ENCODE measurements at places on chromosomes 3 and 15.
A peak's percentile ranks its signal among the peaks of the same experiment; 100 is the strongest.

DNA sequence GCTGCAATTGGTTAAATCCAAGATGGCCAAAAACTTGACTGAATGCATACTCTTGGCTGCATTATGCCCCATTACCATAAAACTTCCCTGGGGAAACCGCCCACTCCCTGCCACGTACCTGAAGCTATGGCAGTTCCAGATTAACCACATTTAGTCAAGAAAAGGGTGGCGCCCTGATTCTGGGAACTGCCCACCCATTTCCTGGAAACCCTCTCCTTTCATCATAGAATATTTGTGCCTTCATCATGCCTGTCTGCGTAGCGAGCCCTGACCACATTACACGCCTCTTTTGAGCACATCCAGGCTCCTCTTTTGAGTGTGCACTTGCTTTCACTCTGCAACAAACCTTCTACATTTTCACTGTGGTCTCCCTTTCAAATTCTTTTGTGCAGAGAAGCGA is 5.2 kb downstream of the LINS1 start:
- no peak for DNase-seq

DNA sequence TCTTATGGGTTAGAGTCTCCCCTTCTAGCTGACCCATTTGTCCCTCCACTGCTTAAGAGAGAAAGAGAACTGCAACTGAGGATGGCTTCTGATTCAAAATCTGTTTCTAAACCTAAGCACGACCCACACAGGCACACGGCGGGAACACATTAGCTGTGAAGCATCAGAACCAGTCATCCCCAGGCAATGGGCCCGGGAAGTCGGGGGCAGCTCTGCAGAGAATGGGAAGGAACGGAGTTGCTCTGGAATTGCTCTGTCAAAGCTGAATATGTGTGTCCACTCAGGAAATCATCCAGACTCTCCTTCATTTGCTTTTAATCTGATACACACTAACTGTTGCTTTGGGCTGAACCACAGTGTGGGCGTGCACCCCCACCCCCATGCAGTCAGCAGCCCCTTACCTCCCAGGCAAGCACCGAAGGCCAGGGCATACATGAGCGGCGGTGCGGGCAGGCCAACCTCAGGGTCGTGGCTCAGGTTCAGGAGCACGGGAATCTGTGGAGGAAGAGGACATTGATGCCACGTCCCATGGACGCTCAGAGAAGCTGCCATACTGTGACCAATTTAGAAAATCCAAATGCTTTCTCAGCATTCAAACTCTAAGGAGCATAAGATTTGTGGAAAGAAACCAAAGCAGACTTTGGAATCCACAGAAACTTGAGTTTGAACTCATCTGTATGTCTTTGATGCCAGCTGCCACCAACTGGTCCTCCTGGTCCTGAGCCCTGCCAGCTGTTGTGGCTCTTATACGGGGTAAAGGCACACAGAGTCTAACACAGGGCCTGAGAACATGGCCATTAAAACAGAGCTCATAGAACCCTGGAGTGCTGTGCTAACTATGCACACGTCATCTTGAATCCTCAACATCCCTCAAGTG is 247.9 kb downstream of the OCA2 start:
- no peak for DNase-seq

DNA sequence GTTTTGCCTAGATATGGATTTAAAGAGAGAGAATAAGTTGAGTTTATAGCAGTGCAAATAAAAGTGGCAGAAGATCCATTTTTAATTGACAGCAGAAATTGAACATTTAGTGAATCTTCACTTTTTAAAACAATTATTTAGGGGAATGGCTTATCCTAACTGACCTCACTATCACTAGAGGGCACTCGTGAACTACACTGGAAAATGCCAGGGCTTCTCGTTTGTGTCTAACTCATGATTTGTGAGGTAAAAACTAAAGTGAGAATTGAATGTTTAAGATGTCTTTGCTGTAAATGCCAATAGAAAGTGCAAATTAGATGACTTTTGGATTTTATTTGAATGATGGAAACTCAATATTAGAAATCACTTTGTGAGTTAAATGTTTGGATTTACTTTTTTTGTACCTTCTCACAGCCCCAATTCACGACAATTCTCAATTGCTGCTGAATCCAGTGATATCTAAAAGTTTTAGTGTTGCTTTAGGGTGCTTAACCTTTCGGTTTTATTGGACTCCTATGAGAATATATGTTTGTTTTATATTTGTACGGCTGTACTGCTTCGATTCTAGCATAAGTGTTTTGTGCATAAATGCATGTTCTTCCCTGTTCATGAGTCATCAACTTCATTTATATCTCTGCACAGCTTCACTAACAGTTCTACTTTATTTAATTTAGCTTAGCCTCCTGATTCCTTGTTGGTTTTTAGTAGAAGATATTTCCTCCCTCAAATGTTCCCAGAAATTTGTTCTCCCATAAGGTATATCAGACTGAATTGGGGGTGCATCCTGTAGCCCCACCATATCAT is 462.1 kb downstream of the MFSD1 start:
- peak; percentile 67 for DNase-seq

DNA sequence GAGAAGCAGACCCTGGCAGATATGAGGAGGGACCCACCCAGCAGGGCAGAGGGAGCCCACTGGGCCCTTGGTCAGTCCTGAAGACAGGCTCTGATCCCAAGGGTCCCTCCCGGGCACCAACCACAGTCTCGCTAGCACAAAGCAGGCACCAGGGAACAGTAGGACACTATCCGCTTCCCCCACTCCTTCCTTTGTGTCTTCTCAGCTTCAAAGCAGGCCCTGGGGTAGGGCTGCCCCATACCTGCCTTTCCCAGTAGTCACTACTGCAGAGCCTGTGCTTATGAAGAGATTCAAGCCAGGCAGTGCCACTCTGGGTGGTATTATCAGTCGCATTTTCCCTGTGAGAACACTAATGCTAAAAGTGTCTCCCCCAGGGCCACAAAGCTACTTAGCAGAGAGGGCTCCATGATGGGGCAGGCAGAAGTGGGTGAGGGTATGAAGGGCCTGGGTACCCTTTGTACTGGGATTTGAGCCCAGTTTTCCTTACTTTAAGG is 32.7 kb downstream of the SRPRB start:
- no peak for DNase-seq

DNA sequence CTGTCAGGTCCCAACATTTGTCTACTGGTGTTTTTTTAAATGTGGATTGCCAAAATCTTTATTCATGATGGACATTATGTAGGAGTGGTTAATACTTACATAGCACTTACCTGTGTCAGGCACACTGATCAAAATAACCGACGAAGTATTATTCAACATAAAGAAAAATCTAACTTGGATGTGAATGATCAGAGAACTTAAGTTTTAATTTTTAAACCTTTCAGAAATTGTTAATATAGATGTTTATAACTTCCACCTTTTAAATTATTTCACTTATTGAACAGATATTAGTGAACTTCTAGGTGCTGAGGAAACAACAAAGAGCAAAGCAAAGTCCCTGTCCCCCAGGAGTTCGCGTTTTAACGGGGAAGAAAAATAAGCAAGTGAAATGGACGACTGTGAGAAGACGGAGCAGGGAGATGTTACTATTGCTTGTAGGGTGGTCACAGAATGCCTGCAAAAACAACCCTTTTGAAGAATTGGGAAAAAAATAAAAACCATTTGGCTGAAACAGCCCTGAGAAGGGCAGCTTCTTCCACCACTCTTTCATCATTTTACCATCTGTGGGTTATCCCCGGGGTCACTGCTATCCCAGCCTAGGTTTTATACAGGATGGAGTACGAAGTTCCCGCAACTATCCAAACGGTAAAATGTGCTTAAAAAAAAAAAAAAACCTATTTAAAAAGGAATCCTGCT is 915 bp upstream of the APH1B start:
- no peak for DNase-seq

DNA sequence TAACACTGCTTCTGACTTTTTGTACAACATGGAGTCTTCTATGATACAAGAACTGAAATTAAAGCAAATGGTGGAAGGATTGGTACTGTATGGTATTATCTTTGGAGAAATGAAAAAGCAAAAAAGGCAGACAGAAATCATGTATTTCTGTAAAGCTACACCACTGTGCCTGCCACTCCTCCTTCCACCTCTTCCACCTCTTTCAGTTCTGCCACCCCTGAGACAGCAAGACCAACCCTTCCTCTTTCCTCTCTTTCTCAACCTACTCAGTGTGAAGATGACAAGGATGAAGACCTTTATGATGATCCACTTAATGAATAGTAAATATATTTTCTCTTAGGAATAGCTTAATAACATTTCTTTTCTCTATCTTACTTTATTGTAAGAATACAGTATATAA is 57.0 kb downstream of the CD200 start:
- DNase-seq = no peak

GRCh38 chr3:41688595-41689380 is 273.1 kb downstream of the ULK4 start:
- no peak for DNase-seq

DNA sequence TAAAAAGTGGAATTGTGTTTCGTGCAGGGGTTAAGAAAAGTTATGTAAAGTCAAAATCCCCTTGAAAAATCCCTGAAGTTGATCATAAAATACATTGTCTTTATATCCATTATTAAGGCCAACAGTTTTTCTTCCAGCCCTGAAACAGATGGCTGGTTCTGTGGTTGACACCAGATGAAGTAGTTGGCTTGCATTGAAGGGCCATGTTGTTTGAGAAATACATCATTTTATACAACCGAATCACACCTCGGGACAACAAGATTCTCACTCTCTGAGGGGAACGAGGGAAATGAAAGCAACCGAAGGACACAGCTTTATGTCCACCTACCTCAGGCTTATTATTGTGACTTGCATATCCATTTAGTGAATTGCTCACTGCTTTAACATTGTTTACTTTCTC is 126.0 kb upstream of the MITF start:
- no peak for DNase-seq

GRCh38 chr3:188000361-188000861 is 153.5 kb upstream of the LPP start:
- peak; percentile 78 for DNase-seq

- DNase-seq = peak; percentile 66
These were observed 44.1 kb downstream of the TRANK1 start for GRCh38 chr3:36900474-36901443.

DNA sequence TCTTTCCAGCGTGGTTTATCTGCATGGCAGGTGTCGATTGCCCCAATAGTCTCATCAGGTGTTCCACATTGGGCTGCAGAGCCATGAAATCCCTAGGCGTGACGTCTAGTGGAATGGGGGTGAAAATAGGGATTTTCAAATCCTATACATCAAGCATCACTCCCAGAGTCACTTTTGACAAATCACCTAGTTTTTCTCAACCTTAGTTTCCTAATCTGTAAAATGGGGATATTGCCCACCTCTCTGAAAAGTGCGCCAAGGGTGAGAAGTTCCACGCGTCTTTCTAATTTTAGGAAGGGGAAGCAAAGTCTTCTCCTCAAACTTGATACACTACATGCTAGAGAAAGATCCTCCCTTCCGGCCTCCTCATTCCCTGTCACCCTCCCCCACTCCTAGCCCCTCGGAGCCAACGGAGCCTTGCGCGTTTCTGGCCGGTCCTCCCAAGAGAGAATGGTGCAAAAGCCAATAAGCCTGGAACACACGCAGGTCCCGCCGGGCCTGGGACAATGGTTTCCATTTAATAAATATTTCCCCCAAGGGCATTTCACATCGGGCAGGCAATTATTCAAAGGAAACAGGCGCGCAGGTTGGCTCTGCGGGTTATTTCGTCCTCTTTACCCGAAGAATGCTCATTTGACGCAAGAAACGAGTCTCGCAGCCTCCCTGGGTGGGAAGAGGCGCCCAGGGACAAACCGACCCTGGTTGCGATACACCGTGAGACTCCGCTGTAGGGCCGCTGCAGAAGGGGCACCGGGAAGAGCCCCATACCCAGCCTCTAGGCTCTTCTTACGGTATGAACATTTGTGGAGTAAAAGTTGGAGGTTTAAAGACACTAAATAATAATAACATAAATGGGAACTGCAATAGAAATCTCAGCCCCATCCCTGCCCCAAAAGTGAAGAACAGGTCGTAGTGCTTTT is 1.2 kb upstream of the SOX14 start:
- DNase-seq = no peak

DNA sequence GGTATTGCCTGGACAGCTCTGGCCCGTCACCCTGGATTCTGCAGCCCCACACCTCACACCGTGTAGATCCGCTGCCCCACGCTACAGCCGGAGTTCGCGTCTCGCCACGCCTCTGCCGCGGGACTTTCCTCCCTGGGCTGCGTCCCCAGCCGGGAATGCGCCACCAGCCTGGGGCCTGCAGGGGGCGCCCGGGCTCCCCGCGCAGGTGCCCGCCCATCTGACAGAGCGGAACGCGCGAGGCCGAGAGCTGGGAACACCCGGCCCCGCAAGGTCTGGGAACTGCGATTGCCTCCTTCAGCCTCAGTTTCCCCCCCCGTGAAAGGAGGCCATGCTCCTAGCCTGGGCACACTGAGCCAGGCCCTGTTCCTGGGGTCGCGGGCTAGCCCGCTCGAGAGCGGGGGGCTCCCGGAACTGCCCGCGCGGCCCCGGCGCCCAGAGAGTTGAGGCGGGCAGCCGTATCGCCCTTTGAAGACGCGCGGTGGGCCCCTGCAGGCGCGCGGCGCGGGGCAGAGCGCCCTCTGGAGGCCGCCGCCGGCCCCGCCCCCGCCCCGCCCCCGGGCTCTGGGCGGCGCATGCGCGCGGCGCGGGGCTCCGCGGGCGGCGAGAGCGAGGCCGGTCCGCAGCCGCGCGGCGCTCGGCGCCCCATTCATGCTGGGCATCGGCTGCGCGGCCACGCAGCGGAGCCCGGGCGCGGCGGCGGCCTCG is at the start of gene PLXNA1:
Gene PLXNA1 (plus strand): TSS at position 645 of the 705 bp plus-strand sequence. CDS start 5,479 bp downstream, outside the sequence.
- peak; percentile 90 for DNase-seq

DNA sequence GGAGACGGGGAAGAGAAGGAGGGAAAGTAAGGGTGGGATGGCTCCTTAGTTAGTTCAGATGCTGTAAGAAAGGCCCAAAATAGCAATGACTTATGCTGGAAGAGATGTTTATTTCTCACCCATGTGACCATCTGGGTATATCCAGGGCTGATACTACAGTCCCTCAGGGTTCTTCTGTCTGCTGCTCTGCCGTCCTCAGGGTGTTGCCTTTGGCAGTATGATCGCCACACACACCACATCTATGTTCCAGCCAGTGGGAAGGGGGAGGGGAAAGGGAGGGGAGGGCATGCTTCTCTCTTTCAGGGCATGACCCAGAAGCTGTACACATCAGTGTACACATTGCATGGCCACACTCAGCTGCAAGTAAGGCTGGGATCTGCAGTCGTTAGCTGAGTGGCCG is 10.2 kb downstream of the CD276 start:
- DNase-seq = no peak

- peak; percentile 26 for DNase-seq
These were observed 26.5 kb downstream of the DUOX2 start for GRCh38 chr15:45087513-45087912.

DNA sequence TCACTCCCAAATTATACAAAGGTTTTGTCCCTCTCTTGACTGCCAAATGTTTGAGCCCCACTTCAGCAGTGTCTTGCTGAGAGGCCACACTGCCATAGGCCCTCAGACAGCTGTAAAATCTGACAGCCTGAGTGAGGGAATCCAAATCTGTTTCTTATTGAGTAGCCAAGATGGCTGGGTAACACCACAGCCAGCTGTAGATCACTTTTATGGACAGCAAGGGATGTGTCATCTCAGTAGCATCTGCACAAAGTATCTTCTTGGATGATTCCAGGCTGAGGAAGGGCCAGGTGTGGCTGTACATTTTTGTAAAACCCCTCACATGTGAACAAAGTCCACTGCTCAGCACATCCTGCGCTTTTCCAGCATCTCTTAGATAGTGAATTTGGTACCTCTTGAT is 237.0 kb upstream of the LRTM1 start:
- DNase-seq = no peak

GRCh38 chr3:89521328-89521727 is 413.9 kb downstream of the EPHA3 start:
- no peak for DNase-seq

GRCh38 chr15:29822684-29823459 is 604 bp upstream of the TJP1 start:
- no peak for DNase-seq

- DNase-seq = no peak
These were observed 28.3 kb downstream of the CCDC32 start for GRCh38 chr15:40536501-40536900.
